Cerebellar cortex (tissue), 1 donor: ENCODE measurements at places on chromosomes 3 and 15.

DNA sequence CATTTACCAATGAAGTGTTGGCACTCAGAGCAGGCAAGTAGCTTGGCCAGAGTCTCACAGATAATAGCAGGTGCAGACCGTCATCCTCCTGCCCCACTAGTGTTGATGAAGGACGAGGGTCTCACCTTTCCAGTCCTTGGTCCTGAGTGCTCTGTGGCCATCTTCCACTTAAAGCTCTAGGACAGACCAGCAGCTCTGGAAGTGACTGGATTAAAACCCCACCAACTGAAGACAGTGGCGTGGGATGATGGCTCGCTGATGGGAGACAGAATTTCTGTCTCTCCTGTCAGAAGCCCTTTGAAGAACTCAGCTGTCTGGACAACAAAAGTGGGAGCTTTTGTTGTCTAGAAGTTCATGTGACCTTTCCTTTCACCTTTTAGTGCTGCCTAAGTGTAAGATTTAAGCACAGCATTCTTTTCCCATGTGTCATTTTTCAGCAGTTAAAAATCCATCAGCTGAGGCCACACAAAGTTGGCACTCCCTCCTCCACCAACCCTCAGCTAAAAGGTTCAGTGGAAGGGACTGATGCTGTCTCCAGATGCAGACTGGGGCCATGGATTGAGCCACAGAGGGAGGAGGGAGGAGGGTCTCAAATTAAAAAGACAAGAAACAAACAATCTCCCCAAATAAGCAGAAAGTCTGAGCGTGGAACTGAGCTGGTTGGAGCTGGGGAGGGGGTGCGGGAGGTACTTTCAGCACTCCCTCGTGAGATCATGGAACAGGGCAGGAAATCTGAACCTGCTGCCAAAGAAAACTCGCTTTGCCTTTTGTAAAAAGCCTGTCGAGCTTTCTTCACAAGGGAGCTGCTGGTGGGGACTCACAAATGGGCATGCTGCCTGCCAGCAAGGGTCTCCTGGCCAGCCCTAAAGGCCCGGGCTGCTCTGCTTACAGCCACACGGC is 148.5 kb upstream of the CTDSPL start:
- DNase-seq, result no peak

GRCh38 chr3:16272588-16272987 is 7.6 kb downstream of the OXNAD1 start:
- DNase-seq, result no peak

DNA sequence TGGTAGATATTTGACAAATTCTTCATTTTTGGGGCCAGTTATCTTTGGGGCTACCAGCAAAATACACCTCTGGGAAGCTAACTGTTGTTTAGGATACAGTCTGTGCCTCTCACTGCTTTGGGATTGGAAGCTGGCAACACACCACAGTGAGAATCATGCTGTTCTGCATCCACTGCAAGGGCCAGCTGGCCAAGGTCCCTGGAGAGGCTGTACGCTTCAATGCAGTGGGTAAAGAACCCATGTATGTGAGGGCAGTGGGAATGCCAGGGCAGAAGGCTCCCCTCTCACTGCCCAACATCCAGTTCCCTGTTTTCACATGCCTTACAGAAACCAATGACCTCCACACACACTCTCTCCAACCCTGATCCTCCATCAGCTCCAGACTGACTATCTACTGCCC is 20.1 kb downstream of the ZDHHC3 start:
- peak; percentile 32 for DNase-seq

DNA sequence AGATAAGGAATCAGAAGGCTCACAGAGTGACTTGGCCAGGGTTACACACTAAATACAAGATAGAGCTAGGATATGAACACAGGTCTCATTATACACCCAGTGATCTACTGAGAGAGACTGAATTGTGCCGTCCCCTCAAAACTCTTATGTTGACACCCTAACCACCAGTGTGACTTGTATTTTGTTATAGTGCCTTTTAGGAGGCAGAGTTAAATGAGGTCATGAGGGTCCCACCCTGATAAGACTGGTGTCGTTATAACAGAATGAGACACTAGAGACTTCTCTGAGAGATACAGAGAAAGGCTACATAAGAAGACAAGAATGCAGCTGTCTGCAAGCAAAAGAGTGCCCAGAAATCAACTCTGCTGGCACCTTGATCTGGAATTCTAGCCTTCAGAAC is 12.6 kb downstream of the KPNA1 start:
- DNase-seq, result no peak
